ENCODE measurements at places on chromosomes 13 and 19.

DNA sequence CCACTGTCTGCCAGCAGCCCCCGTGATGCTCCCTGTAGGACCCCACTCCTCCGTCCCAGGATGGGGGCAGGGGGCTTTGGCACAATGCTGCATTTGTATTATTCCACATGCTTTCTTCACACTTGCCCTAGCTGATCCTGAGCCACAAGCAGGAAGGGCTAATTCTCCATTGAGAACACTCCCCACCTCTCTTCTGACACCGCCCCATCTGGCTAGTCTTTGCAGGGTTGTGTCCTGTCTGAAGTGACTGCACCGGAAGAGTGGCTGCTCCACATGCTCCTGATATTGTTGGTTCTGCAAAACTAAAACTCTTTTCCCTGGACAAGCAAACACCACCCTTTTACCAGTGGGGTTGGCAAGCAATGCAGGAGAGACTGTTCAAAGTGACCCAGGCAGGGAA lies 18.0 kb downstream of the ZNF574 start:
- no peak for DNase-seq

GRCh38 chr13:92838786-92839185 lies 387.8 kb upstream of the GPC6 start:
- no peak for DNase-seq

DNA sequence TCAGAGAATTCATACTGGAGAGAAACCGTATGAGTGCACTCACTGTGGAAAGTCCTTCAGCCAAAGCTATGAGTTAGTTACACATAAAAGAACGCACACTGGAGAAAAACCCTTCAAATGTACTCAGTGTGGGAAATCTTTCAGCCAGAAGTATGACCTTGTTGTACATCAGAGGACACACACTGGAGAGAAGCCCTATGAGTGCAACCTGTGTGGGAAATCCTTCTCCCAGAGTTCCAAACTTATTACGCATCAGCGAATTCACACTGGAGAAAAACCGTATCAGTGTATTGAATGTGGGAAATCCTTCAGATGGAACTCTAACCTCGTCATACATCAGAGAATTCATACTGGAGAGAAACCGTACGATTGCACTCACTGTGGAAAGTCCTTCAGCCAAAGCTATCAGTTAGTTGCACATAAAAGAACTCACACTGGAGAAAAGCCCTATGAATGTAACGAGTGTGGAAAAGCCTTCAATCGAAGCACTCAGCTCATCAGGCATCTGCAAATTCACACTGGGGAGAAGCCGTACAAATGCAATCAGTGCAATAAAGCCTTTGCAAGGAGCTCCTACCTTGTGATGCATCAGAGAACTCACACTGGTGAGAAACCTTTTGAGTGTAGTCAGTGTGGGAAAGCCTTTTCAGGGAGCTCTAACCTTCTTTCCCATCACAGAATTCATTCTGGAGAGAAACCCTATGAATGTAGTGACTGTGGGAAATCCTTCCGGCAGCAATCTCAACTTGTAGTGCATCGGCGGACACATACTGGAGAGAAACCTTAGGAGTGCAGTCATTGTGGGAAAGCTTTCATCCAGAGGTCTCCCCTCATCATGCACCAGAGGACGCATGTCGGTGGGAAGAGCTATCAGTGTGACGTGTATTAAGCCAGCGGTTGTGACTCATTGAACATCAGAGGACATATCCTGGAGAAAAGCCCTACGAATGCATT lies 16.5 kb upstream of the ZNF8 start:
- DNase-seq, result no peak

DNA sequence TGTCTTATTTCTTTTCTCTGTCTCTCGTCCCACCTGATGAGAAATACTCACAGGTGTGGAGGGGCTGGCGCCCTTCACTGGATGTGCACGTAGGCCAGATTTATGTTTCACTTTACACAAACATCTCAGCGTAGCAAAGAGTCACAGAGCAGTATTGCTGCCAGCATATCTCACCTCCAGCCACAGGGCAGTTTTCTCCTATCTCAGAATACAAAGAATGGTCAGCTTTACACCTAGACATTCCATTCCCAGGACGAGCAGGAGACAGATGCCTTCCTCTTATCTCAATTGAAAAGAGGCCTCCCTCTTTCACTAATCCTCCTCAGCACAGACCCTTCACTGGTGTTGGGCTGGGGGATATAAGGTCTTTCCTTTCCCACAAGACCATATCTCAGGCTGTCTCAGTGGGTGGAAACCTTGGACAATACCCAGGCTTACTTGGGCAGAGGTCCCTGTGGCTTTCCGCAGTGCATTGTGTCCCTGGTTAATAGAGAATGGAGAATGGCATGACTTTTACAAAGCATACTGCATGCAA lies 7.2 kb upstream of the ZNF611 start:
- DNase-seq, result no peak

GRCh38 chr13:112330479-112331381 lies 45.4 kb upstream of the SPACA7 start:
- no peak for DNase-seq

DNA sequence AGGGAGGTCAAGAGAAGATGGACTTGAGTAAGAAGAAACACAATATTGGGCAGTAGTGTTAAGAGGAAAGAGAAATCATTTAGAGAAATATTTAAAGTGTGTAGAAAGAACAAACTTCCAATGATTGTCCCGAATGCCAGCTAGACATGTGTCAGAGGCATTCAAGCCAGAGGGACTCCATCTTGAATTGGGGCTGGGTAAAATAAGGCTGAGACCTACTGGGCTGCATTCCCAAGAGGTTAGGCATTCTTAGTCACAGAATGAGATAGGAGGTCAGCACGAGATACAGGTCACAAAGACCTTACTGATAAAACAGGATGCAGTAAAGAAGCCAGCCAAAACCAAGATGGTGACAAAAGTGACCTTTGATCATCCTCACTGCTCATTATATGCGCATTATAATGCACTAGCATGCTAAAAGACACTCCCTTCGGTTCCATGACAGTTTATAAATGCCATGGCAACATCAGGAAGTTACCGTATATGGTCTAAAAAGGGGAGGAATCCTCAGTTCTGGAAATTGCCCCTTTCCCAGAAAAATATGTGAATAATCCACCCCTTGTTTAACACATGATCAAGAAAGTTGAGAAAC lies 127.0 kb upstream of the IPO5 start:
- DNase-seq, result no peak

GRCh38 chr13:45340422-45341033 lies 455 bp downstream of the TPT1 start:
- peak; percentile 86 for DNase-seq

DNA sequence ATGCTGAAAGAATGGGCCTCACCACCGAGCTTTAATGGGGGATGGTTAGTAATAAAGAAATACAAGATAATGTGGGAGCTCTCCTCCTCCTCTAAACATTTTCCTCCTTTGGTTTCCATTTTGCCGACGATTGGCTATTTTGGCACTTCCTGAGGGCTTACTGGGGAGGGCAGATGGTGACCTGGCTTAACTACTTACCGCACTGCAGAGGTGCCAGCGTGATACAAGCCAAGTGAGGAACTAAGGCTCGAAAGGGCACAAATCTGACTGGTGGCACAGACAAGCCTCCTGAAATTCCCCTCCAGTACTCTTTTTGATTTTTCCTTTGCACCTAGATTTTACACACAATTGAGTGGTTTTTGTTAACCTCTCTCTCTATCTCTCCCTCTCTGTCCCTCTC lies 53.3 kb upstream of the RAP2A start:
- no peak for DNase-seq

DNA sequence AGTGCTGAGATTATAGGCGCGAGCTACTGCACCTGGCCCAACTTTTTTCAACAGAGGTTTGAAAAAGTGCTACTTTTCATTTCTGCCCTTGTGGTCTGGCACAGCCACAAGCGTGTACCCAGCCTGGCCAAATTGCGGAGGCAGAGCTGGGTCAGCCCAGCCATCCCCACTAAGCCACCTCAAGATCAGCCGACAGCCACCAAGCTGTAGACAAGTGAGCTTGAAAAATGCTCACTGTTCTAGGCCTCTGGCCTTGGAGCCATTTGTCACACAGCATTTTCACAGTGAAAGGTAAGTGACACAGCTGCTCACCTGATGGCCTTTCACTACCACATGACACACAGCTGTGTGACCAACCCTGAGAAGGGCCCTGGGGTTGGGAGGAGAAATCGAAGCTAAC lies 27.3 kb downstream of the DNMT1 start:
- no peak for DNase-seq

- no peak for DNase-seq
Observed at GRCh38 chr19:50416034-50416977, 2.4 kb upstream of the SPIB start.

DNA sequence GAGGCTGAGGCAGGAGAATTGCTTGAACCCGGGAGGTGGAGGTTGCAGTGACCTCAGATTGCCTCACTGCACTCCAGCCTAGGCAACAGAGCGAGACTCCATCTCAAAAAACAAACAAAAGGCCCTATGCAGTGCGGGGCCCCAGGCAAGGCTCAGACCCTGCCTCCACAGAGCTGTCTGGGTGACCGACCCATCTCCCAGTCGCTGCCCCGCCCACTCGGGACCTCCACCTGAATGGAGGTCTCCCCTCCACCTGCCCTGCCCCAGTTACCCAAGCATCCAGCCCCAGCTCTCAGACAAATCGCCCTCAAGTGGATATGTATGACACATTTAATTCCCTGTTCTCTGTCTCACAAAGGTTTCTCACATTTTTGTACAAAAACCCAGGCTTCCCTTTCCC lies 2.2 kb upstream of the GARIN5B start:
- no peak for DNase-seq

GRCh38 chr19:7799640-7800355 lies 30.2 kb upstream of the EVI5L start:
- peak; percentile 40 for DNase-seq

DNA sequence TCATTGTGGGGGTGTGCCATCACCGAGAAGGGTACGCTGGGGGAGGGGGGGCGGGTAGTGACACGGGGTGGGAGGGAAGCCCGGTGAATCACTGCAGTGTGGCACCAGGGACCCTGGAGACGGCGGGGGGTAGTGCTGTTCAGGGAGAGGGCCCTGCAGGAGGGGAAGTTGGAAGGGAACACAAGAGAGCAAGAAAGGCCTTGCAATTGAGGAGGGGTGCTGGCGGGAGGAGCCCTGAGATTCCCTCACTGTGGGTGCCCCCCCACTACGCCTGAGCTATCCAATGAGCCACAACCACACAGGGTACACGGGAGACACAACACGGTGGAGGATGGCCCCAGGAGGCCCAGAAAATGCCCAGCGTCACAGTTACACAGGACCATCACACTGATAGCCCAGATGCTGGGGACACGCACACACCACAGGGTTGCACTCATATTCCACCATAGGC lies 516 bp upstream of the ATP1A3 start:
- no peak for DNase-seq

DNA sequence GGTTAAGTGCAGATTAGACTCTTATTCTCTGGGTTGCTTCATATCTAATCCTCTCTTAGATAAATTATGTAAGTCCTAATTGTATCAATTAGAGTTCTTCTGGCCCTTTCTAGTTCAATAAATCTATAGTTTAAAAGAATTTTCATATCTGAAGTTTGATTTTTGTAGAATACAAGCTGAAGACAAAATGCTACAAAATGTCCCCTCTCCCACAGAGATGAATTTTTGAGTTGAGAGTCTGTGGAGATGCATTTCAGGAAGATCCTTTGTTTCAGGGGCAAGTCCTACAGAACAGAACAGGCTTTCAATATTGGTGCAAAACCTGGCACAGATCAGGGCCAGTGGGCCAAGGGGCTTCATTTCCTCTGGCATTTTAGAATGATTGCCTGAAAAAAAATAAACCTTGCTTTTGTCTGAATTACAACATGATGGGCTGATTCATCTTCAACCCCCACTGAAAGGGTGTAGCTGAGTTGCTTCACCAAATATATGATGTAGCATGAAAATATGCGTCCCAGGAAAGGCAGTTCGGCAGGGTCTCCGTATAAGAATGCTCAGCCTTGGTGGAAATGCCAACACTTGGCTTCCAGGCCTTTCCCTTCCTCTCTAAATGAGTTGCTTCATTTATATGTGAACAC lies 6.4 kb upstream of the IPO5 start:
- no peak for DNase-seq

- no peak for DNase-seq
Observed at GRCh38 chr13:31761951-31762350, 22.6 kb downstream of the RXFP2 start.

GRCh38 chr13:44331912-44332851 lies 41.4 kb upstream of the SERP2 start:
- DNase-seq, result no peak

- DNase-seq, result no peak
Observed at GRCh38 chr13:94232161-94232950, 247.1 kb downstream of the DCT start.

- no peak for DNase-seq
Observed at GRCh38 chr13:49185264-49185663, 34.9 kb upstream of the MLNR start.

DNA sequence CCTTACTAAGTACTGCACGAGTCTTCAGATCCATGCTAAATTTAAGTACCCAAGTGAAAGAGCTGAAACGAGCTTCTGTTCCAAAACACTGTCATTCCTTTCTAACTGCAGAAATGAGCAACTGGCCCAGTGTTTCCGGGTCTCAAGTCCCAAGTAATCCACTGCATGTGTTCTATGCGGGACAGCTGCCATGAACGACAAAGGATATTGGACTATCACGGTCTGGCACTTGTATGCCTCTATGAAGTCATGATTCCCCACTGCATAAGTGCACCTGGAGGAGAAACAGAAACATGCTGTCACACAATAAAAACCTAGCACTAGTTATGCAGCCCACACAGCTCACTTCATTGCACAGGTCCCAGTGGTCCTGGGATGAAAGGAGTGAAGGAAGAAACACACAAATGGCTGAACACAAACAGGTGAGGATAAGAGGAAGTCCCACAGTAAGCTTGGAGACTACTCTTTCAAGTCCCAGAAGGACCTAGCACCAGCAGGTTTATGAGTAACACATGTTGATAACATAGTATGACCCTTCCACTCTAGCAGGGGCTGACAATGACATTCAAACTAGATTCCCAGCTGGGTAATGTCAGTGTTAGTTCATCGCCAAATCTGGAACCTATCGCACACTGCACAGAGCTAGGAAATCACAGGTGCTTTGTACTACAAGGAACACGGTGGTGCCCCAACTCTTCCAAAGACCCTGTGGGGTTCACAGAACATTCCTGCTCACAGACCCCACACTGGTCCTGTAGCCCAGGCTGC lies 11.3 kb downstream of the PCID2 start:
- DNase-seq, result no peak

GRCh38 chr19:50992666-50993035 lies 8.8 kb downstream of the KLK8 start:
- no peak for DNase-seq

DNA sequence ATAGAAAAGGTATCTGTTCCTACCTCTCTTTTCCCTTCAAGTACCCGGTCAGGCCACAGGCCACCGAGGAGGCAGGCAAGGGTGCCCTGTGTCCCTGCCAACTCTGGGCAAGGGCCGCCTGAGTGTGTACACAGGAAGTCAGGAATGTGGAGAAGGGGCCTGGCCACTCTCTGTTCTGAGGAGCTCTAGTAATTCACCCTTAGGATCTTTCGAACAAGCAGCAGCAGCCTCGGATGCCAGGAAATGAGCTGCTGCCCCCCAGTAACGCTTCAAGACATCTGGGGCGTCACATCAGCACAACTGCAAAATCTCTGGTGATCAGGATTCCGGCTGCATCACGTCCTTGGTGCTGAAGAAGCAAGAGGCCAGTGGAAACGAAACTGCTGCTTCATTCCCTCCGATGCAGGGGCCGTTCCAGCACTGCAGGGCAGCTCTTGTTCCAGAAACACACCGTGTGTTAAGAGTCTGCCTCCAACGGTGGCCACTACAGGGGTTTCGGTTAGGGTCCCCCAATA lies 2.0 kb downstream of the RAB20 start:
- no peak for DNase-seq
